ENCODE measurements at places on chromosomes 3 and 15.
A peak's percentile ranks its signal among the peaks of the same experiment; 100 is the strongest.

GRCh38 chr15:58548308-58549012 is 116.7 kb downstream of the LIPC start:
- no peak for DNase-seq

DNA sequence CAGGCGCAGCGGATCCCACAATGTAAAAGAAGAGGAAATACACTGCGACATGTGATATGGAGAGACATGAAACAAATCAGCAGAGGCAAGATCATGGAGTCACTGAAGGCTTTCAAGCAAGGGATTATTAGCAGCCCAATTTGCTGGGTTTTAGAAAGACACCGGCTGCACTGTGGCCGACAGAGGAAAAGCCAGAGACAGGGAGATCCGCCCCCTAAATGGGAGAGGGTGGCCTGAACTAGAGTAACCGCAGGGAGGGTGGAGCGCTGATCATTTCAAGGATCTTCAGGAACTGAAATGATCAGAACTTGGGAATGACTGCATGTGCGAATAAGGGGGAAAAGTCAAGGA is 612 bp upstream of the C15orf40 start:
- DNase-seq = peak; percentile 35

DNA sequence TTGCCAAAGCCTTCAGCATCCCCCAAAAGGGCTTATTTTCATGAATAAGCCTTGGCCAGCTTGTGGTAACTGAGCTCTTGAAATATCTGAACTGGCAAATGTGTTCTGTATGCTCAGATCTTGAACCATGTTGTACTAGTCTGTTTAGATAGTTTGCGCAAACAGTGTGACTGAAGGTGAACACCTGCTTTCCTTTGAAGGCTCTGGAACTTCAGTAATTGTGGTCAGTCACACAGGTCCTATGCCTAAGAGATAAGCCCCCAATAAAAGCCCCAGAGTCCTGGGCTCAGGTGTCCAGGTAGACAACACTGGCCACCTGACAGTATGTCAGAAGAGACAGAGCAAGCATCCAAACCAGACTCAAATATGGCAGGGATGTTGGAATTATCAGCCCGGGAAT is 5.4 kb downstream of the TUBGCP5 start:
- peak; percentile 15 for DNase-seq

GRCh38 chr3:43181202-43181821 is 75.4 kb upstream of the POMGNT2 start:
- DNase-seq = no peak

- no peak for DNase-seq
Observed at GRCh38 chr15:72237853-72238224, 6.8 kb upstream of the PKM start.

GRCh38 chr15:56228352-56228751 is 15.3 kb downstream of the RFX7 start:
- DNase-seq = no peak

DNA sequence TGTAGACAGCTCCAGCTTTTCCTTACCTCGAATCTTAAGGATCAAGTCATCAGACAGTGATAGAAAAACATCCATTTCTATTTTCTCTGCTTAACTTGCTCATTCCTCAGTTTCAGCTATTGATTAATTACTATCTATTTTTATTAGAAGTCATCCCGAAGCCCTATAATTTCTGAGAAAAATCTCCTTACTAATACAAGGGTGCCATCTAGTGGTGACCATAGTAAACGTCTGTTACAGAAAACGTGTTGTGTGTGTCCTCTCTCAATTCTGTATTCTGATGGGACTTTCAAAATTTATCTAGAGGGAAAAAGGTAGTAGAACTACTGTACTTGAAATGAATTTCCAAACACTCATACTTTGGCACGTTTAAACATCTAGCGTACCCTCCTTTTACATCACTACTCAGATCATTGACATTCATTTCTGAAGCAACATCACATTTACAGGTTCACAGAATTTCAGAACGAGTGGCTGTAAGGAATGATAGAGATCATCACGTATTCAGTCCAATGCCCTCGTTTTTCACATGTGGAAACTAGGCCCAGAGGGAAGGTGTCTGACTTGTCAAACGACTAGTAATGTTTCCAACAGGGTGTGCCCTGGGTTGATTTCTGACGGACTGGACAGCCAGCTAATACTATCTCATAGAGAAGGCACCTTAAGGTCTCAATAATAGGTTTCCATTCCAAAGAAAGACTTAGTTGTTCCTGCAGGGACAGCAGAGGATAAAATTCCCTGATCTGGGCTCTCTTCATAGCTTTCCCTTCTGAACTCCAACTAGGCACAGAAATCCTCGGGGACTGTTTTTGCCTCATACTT is 25.6 kb downstream of the HACD2 start:
- DNase-seq = peak; percentile 73

GRCh38 chr3:23701716-23702597 is 103.8 kb upstream of the UBE2E1 start:
- DNase-seq = peak; percentile 92

- DNase-seq = peak; percentile 21
Observed at GRCh38 chr3:99931059-99931458, 113.4 kb downstream of the CMSS1 start.

DNA sequence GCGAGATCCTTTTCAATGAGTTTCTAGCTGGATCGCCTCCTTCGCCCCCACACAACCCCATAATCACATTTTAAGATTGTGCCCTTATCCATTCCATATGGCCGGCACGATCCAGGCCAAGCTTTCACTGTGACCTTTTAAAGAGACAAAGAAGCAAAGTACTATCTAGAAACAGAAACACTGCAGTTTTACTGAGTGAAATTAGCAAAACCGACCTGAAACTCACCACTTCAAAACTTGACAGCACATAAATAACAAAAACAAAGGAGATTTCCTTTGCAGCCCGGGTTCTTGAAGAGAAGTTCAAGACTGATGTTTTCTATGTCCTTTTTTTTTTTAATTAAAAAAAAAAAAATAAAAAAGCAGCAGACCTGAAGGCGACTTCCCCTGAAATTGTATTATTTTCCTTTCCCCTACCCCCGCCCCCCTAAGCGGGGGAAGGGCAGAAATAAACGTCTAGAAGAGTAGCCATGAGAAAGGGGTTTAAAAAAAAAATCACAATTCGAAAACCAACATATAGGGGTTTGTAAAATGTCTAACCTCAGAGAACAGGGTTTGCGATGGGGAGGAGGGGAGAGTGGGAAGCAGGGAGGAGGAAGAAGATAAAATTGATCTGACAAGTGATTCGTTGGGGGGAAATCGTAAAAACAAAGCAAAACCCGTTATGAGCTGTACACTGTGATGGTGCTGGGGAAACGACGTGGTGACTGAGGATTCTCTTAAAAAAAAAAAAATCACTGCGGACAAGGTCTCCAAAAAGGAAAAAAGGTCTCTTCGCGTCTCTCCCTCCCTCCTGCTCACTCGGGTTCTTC is 1.5 kb downstream of the SATB1 start:
- peak; percentile 24 for DNase-seq

DNA sequence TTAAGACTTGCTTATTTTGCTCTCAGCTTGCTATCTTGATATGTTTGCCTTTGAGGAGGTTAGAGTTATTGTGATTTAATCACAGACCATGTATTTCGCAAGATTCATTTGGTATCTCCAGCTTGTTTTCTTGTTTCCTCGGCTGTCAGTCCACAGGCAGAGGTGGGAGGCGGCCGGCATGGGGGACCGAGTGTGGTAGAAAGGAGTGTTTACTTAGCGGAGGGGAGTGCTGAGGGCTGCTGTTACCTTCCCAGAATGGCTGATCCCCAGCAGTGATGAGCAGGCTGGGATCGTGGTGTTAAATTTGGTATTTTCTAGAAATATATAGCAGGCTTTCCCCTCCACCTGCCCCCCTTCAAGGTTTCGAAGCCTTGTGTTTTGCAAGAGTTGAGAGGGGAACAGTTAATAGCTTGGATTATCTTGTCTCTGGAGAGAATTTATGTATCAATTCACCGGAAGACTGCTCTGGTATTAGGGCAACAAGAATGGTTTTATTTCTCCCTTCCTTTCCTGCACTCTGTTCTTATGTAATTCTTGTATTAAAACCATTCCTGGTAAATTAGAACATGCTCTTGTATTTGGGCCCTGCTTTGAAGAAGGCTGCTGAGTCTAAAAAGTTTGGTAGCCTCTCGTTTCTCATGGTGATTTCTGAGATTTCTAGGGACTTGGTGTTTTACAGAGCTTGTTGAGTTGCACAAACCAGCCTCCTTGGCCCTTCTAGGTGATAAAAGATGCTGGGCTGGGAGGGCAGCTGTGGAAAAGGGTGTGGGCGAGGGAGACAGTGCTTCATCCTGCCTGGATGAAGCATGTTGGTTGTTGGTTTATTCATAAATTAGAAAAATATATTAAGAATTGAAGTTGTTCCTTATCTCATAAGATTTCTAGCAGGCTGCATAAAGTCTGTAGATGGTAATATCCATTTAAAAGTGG is 151.4 kb downstream of the IGF1R start:
- DNase-seq = no peak

DNA sequence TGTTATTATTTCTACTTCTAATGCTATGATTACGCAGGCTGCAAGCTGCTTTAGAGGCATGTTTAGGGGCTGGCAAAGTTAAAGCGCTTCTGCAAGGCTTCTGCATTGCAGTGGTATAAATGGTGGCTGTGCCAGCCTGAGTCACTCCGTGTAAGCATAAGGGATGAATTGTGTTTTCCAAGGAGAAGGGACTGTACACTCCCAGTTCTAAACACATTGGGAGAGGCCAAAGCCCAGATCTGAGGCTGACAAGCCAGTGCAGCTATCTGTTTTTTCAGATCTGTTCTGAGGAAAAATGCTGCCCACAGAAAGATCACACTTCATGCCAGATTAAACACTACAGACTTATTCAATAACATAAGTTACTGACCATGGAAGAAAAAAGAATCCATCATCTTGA is 83.8 kb downstream of the PRICKLE2 start:
- no peak for DNase-seq

DNA sequence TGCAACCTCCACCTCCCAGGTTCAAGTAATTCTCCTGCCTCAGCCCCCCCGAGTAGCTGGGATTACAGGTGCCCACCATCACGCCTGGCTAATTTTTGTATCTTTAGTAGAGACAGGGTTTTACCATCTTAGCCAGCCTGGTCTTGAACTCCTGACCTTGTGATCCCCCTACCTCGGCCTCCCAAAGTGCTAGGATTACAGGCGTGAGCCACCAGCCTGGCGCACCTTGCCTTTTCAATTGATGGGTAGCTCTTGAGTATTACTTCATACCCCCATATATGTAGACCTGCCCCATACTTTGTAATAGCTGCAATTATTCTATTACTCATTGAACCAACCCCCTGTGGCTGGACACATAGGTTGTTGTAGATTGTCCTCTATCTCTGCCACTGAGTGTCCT is 101.3 kb downstream of the LRRK1 start:
- DNase-seq = no peak

Data from NCI-H146 (cell line).